Sigmoid colon (tissue), 7 donors: ENCODE measurements at places on chromosomes 12 and 14. TPM values are rescaled to one million over a fixed set of nuclear protein-coding genes. Genes with fewer than 3 reads are reported as not detected.

- peak; percentile 85 for DNase-seq
These were observed 64.8 kb upstream of the PTGR2 start for GRCh38 chr14:73786636-73787485.

- no peak for DNase-seq
These were observed 29.7 kb upstream of the PSMA6 start for GRCh38 chr14:35262436-35262835.

DNA sequence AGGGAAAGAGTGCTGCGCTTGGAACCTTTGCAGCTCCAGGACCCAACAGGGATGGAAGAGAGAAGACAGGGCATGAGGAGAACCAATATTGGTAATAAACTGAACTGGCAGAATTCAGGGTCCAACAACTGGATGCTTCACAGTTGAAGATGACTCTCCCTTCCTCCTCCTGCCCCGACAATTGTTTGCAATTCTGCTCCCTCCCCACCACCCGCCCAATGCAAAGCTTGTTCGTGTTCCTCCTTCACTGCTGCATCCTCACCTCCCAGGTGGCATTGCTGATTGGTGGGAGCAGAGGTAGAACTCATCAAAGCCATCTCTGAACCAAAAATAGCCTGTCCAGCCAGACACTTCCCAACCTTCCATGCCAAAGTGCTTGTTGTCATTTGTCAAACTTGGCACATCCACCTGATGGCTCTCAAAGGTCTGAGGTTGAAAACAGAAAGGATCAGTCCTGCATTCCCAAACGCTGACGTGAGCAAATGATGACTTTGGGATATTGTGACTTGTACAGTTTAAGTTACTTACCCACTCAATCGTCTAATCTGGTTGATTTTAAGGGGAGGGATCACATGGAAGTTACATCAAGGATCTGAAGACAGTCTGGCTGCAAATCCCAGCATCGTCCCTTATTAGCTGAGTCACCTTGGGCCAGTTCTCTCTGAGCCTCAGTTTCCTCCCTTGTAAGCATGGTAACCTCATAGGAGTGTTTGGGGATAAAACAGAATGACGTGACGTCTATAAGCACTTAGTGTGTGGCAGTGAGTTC, 242.6 kb upstream of the CRY1 start:
- no peak for DNase-seq

DNA sequence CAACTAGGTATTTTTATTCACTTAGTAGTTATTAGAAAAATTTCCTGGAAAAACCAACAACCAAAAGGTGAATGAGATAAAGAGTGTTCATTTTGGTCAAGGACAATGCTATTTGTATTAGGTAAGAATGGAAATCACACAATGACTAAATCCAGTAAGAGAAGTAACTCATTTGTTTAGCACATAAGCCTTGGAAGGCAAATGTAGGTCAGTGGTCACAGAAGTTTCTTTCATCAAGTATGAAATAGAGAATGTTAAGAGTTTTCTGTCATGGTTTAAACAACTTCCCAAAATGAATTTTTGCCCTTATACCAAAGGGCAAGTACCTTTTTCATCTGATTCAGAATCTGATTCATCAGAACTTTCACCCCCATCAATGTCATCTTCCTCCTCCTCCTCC, 101.7 kb downstream of the KIF21A start:
- no peak for DNase-seq

The PTPRO gene
- total RNA-seq = 1.9 TPM

The CEBPE gene
- not detected for total RNA-seq

The BICD1 gene
- 13.2 TPM for total RNA-seq
